ENCODE measurements at places on chromosomes 4 and X. TPM values are rescaled to one million over a fixed set of nuclear protein-coding genes. Genes with fewer than 3 reads are reported as not detected.

Gene SHOX
- not detected for total RNA-seq

Gene YY2
- total RNA-seq = 1.0 TPM

Gene AMBN
- not detected for total RNA-seq

Gene MAGEC1
- not detected for total RNA-seq

Gene H2BW2
- not detected for total RNA-seq

Gene GLOD5
- not detected for total RNA-seq

Gene CD40LG
- total RNA-seq = not detected

Gene CLCN4
- total RNA-seq = 2.1 TPM

Gene HSD17B13
- total RNA-seq = under 0.01 TPM

Gene MAGED4
- 26.9 TPM for total RNA-seq

Gene AMMECR1
- total RNA-seq = 7.6 TPM

Gene FRG2
- not detected for total RNA-seq

Gene DOK7
- total RNA-seq = under 0.01 TPM

Gene MAGEA6
- not detected for total RNA-seq

Gene NUDT6
- total RNA-seq = 8.6 TPM

Gene SPANXN4
- total RNA-seq = not detected

Gene STAP1
- not detected for total RNA-seq

Gene GABRG1
- not detected for total RNA-seq

Gene ARR3
- total RNA-seq = not detected

Gene HHIP
- total RNA-seq = under 0.01 TPM

Gene PPEF2
- not detected for total RNA-seq

Gene GPC4
- 2.8 TPM for total RNA-seq

Gene PNMA5
- not detected for total RNA-seq

Gene KIT
- total RNA-seq = 0.50 TPM

Gene ZNF157
- 0.17 TPM for total RNA-seq

Gene MEPE
- total RNA-seq = not detected

Gene PAGE5
- 0.66 TPM for total RNA-seq

Gene ZFP92
- 0.17 TPM for total RNA-seq
